ENCODE measurements at places on chromosomes 11 and 22.

DNA sequence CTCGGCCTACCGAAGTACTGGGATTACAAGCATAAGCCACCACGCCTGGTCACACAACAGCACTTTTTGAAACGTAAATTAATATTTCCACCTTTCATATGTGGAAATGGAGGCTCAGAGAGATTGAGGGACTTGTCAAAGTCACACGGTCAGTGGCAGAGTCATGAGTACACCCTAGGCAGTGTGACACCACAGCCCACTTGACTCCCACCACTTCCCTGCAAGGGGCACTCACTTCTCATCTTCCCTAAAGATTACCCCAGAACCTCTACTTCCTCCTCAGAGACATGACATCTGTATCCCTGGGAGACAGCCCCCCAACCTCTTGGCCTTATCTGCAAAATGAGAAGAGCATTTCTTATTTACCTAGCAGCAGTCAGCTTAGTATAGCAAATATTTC is 16.5 kb upstream of the MYOD1 start:
- DNase-seq, result no peak

GRCh38 chr11:17385492-17385891 is 3.0 kb downstream of the KCNJ11 start:
- no peak for DNase-seq

- DNase-seq, result no peak
Measured at GRCh38 chr11:44940404-44940803, 10.3 kb downstream of the TP53I11 start.

DNA sequence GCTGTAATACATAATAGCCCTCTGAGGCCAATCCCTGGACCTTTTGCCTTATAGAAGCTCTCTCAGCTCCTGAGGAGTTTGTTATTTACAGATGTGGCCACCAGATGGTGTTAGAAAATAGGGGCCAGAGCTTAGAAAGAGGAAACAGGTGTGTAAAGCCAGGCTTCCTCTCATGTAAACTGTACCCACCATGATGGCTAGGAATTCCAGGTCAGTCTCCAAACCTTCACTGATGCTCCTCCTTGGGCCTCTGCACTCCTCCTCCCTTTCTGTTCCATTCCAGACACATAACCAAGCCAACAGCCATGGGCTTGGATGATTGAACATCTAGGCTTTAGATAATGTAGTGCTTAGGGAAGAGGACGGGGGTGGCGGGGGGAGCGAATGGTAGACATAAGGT is 39.7 kb downstream of the USP35 start:
- DNase-seq, result no peak

DNA sequence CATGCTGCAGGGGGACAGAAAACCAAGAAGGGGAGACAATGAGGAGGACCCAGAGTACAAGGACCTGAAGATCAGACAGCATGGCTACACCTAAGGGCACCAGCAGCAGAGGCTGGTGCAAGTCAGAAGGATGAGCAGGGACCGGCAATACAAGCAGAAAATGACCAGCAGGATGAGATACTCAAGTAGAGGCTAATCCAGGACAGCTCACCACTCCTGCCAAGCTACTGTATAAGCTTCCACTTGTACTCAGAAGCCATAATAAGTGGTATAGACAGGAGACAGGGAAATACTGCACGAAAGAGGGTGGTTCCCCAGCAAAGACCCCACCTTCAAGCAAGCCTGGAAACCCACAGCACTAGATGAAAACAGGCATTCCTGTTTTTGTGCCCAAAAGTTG is 138.7 kb upstream of the ZC3H12C start:
- DNase-seq, result no peak

DNA sequence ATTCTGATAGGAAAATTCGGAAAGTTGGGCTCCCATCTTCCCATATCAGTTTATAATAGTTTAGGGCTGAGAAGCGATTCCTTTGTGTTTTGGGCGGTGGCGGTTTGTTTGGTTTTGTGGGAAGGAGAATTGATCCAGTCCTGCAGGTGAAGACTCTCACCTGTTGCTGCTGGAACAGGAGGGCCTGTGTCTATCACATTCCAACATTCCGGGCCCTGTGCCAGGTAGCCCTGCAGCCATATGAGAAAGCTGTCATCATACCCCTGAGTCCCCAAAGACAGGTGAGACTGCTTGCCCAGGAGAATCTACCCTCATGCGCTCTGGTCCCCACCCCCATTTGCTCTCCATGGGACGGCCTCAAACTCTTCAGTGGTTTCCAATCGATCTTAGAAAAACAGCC is 62.1 kb downstream of the TRAF6 start:
- no peak for DNase-seq

- no peak for DNase-seq
Measured at GRCh38 chr11:116603728-116604323, 169.0 kb downstream of the BUD13 start.

DNA sequence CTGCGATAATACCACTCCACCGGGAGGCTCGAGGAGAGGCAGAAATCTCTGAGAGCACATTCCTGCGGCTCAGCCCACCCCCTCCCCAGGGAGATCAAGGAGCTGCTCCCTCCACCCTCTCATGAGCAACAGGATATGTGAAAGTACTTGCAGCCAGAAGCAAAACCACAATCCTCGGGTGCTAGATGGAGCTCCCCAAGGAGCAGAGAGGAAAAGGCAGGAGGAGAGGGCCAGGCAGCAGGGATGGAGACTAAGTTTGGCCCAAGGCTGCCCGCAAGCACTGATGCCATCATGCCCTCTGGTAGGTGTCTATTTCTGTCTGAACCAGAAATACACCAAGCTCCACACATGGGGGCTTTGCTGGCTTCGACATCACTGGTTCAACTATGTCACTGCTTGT is 22.3 kb downstream of the VPS37C start:
- DNase-seq, result peak; percentile 57

DNA sequence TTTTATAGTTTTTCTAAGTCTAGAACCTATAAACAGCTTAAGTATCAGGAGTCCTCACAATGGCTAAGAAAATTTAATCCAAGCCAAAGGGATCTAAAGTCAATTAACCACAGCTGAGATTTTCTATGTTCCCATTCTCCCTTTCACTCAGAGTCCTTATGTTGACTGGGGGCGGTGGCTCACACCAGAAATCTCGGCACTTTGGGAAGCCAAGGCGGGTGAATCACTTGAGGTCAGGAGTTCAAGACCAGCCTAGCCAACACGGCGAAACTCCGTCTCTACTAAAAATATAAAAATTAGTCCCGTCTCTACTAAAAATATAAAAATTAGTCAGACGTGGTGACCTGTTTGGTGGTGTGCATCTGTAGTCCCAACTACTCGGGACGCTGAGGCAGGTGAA is 6.9 kb downstream of the RDX start:
- no peak for DNase-seq

DNA sequence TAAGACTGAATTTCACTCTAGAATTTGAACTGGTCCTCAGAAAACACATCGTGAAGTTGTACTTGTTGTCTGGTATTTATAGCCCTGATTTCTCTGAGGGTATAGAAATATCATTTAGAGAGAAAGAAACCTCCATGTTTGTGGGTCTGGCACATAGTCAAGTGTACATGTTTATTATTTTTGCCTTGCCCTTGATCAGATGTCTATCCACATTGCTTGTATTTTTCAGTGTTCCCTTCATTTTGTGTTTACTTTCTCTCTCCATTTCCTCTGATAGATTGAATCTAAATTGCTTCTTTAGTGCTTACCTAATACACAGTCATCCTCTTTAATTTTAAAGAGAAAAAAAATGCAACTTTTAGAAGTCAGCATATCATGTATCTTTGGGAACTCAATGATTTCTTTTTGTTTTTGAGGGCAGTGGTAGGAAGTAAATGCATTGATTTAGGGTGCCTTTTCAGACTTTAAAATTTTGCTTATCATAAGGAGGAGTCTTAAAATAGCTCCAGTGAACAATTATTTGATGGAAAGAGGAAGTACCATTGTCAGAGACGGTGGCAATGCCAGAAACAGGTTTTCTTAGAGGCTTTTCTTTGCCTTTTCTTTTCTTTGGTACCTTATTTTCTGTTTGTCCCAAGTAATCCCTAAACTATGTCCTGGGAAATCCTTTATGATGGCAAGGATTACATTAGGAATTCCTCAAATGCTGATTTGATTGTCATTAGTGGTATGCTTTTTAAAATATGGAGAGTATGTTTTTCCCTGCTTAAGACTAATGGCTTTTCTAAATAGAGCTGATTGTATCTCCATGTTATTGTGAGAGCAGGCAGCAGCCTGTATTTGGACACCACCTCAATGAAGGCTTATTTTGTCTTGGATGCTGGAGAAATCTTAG is 29.8 kb upstream of the TECTA start:
- no peak for DNase-seq

GRCh38 chr22:29260031-29260560 is 7.7 kb downstream of the RHBDD3 start:
- no peak for DNase-seq

DNA sequence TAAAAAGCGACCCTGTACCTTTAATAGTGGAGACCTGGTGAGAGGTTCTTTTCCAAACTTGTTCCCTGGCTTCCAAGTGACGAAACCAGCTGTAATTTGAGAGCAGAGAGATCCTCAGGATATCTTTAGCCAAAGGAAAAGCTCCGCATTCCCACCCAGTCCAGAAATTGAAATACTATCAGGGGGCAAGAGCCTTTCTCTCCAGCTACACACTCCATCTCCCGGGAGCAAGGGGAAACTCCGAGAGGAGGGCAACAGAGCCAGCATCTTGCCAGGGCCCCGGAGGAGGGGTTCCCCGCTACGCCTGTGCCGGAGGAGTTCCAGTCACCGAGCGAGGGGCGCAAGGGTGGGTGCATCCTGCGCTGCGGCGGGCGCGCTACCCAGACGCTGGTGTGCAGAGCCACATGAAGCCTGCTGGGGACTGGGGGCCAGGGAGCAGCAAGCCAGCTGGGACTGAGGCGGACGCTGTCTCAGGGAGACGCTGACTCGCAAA is at the start of gene FIBIN:
Gene FIBIN (plus strand): TSS at position 148 of the 493 bp plus-strand sequence. CDS start 415 bp downstream, outside the sequence.
- DNase-seq, result no peak

- no peak for DNase-seq
Measured at GRCh38 chr11:108221371-108221770, 1.1 kb downstream of the NPAT start.

DNA sequence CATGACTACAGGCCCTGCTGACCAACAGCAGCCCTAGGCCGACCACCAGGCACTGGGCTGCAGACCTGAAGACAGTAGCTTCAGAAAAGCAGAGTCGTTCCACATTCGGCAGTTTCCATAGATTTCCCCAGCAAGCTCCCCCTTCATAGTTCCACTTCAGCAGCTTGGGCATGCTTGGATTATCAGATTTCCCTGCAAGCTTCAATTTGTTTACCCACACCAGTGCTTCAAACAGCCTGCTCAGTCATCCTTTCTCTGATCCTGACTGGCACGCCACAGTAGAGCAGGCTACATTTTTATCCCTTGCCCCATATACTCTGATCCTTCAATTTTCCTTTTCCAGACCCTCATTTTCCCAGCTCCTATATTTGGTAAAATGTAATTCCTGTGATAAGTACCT is 51.1 kb upstream of the CFAP300 start:
- DNase-seq, result no peak

DNA sequence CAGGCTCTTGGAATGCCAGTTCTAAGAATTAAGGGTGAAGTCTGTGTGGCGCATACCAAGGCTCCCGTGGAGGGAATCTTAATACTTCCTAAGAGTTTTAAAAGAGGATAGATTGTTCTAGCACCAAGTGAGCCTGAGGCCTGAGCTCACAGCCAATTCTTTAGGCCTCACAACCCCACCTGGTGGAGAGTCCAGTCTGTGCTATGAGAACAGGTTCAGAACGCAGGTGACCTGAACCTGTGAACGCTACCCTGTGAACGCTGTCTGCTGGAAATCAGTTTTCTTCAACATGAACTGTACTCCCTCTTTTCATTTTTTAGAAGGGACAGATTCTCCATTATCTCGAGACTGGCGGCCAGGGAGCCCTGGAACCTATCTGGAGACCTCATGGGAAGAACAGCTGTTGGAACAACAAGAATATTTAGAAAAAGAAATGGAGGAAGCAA is 43.2 kb upstream of the DLAT start:
- no peak for DNase-seq

DNA sequence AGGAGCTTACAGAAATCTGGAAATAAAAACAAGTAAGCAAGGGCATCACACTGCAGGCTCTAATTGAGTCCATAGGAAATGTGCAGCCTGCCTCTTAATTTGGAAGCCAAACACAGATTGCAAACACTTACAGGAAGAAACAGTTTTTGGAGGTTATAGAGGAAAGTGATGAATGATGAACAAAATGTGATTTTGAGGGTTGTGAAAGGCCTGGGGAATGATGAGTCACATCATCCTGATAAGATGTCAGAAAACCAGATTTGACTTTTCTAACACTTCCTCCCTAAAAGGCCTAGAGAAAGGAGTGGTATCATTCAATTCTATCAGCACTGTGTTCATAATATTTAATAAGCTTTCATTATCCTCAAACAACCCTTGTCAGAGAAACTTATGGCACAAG is 96.6 kb upstream of the POU2AF2 start:
- no peak for DNase-seq

- DNase-seq, result no peak
Measured at GRCh38 chr11:70544774-70545609, 146.7 kb downstream of the CTTN start.

DNA sequence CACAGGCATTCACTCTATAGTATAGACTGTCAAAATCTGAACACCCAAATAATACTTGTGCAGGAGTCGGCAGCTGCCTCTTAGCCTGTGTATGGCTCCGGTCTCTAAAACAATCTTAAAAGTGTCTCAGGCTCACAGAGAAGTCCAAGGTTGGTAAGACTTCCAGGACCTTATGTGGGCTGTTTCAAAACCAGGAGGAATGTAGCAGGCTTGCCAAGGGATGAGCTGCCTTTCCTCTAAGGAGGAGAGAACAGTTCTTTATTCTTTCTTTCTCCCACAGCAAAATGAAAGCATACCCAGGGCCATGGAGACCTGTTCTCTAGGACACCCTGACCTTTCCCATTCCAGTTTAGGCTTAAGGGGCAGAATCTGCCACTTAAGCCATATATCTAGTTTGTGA is 176.5 kb downstream of the TRPC6 start:
- no peak for DNase-seq

DNA sequence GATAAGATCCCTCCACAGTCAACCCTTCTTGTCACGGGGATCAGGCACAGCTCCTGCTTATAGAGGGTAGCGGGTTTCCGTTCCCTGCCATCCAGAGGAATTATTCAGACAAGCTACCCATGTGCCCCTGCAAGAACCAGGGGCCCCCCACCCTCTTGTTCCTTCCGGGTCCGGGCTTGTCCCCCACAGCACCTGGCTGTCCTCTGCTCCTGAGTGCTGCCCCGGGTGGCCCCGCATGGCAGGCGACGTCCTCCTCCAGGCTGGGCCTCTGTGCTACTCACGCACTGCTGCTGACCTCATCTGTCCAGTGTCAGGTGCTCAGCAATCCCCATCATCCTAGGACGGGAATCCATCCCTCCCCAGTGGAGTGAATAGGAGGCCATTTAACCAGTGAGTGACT is 24.7 kb downstream of the CELSR1 start:
- no peak for DNase-seq

Measured in D721Med (cell line).